Stimulated activated naive B cell treated with anti-CD40 and anti-IgM and Interleukin-4, amounts not matched to agents 10 μg/mL and 1 μg/mL and 100 μg/mL, for 72 hours (primary cell): ENCODE measurements at places on chromosomes 16 and 17.

DNA sequence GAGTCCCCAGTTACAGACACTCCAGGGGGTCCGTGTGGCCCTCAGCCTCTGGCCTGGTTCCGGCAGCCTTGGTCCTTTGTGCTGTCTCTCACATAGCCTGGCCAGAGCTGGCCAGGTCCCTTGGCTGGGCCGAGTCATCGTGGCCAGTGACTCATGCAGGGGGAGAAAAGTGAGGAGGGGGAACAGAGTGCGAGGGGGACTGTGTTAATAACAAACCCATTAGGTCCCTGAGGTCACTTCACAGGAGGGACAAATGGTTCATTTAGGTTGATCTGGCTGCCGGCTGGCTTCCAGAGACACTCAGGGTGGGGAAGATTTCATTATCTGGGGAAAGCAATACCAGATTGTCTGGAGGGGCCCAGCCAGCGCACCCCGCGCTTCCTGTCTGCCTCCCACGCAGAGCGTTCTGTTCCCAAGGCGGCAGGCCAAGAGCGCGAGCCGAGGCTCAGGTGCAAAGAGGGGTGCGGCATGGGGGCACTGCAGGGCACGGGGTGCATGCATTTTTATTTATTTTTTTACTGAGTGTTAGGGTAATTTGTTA, 223.1 kb downstream of the SEC14L1 start:
- DNase-seq, result no peak

- peak; percentile 7 for DNase-seq
Observed at GRCh38 chr17:44655983-44656710, at the start of gene MEIOC. MEIOC (plus strand) TSS chr17:44656468; CDS start chr17:44656614, 146 bp downstream.

GRCh38 chr17:323721-324571, 28.7 kb downstream of the RPH3AL start:
- no peak for DNase-seq

DNA sequence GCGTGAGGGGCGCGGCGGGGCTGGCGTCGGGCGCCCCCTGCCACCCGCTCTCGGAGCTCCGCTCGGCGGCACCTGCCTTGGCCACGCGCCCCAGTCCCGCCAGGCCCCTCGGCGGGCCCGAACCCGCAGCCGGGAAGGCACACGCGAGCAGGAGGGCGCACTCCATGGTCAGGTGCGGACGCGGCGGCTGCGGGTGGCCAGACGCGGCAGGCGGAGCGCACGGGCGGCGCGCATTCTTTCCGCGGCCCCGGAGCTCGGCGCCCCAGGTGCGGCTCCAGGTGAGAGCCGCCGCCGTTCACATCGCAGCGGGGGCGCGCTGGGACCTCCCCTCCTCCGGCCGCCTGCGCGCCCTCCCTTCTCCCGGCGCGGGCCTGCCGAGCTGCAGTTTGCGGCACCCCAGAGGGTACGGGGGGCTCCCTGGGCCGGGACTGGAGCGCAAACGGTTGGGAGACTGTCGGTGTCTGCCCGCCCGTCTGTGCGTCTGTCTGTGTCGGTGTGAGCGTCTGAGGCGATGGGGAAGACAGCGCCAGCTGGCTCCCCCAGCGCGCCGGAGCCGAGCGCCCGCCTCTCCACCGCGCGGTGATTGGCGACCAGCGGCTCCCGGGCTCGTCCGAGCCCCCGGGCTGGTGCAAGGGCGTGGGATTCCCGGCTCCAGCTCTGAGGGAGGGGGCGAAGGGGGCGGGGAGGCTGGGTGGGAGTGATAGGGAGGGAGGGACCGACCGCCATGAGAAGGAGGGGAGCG, at the start of gene ADAMTS18:
Gene ADAMTS18, minus strand, starts transcription at position 505 of the 742 bp plus-strand sequence. Its CDS starts 339 bp downstream, at position 166.
- DNase-seq, result no peak

DNA sequence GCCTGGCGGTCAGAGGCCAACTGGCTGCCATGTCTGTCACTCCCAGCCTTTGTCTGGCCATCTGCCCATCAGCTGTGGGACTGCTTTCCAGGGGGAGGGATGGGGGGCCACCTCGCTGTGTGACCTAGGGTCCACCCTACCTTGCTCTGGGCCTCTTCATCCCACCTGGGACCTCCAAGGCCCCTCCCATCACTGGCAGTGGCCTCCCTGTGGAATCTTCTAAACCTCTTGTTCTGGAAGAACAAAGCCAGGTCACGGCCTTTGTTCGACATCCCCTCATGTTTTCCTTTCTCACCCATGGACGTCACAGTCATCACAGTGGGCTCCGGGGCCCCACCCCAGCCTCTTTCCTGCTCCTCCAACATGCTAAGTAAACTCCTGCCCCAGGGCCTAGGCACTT, 24.0 kb downstream of the SPNS2 start:
- no peak for DNase-seq
